ENCODE measurements at places on chromosomes 5 and 9. TPM values are rescaled to one million over a fixed set of nuclear protein-coding genes. Genes with fewer than 3 reads are reported as not detected.

The GRXCR2 gene
- total RNA-seq: not detected

DNA sequence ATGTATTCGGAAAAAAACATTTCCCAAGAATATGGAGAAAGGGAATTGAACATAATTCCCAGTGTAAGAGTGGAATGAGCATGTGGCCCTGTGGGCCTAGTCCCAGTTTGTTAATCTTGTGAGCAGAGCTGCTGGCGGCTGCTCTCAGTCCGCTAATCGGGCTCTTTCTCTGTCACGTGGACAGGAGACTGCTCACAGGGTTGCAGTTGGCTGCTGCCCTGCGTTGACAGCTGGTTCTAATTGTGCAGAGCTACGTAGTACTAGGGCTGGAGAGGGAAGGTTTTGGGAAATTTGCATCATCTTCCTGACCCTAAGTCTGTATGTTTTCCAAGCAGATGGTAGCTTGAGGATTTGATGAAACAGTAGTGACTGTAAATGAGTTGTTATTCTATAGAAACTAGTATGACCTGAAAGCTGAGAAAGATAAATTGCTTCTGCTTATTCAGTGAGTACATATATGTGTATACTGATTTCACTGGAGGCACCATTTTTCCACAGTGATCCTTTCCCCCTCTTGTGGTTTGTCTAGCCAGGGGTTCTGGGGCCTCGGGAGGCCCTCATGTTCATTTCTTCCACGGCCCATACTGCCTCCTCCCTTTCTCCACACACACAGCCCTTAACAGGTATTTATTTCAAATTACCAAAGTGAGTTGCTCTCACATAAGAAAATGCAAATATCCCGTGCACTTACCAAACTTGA lies 100.6 kb downstream of the ANGPTL2 start:
- no peaks in the 10 kb centered on the region for H3K27me3 ChIP-seq
- no peak for DNase-seq
- no peak overlapping the region for H3K27ac ChIP-seq
- no peaks in the 10 kb centered on the region for H3K4me1 ChIP-seq
- no peak overlapping the region for H3K4me3 ChIP-seq

GRCh38 chr9:136525207-136525606 lies 20.6 kb downstream of the NOTCH1 start:
- H3K4me3 ChIP-seq: no peak overlapping the region
- no peaks in the 10 kb centered on the region for H3K27me3 ChIP-seq
- DNase-seq: no peak
- peaks cover 5% of the 10 kb centered on the region for H3K36me3 ChIP-seq
- H3K4me1 ChIP-seq: peaks cover 10% of the 10 kb centered on the region

DNA sequence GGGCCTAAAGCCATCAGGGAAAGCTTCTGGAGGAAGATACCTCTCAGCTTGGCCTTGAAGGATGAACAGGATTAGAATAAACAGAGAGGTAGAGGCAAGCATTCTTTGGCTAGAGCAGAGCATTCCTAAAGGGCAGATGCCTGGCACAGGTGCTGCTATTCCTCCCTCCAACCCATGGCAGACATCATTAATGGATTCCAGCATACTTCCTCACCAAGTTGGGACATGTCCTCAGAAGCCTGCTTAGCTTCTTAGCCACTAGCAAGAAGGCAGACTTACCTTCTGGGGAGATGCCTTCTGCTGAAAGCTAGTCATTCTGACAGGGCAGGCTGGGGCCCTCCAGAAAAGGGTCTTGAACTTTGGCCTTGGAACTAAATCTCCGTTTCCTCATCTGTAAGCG lies 122.0 kb downstream of the RGS3 start:
- H3K27ac ChIP-seq: no peak overlapping the region
- peaks cover 20% of the 10 kb centered on the region for H3K36me3 ChIP-seq
- H3K4me1 ChIP-seq: peaks cover 11% of the 10 kb centered on the region
- no peak overlapping the region for H3K4me3 ChIP-seq

GRCh38 chr5:96022971-96023370 lies 61.3 kb upstream of the ELL2 start:
- H3K27ac ChIP-seq: no peak overlapping the region
- H3K4me3 ChIP-seq: no peak overlapping the region

- H3K27ac ChIP-seq: no peak overlapping the region
- peaks cover 7% of the 10 kb centered on the region for H3K27me3 ChIP-seq
- H3K36me3 ChIP-seq: no peaks in the 10 kb centered on the region
- H3K4me1 ChIP-seq: peaks cover 2% of the 10 kb centered on the region
- no peak for DNase-seq
These were observed 40.8 kb upstream of the NTNG2 start for GRCh38 chr9:132121021-132121420.

DNA sequence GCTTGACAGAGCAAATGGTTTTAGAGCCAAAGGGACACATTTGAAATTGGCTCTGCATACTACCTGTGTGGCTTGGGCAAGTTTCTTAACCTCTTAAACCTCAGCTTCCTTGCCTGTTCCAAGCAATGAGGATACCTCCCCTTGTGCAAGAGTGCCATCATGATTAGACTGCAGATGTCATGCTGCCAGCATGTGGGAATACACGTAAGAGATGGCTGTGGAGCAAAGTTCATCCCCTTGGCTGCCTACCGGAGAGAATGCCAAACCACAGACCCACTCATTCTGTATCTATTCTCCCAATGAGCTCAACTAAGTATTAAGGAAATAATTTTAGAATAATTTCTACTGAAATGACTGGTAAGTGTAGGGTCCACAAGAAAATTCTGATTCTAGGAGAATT lies 101.3 kb downstream of the WDR41 start:
- H3K4me1 ChIP-seq: no peaks in the 10 kb centered on the region
- H3K4me3 ChIP-seq: no peak overlapping the region
- DNase-seq: no peak

Measured in T-cell (primary cell).